NCI-H1417 treated with DMSO at 0.1 percent for 48 hours (cell line): ENCODE measurements at places on chromosomes 16 and 17.

- no peak for DNase-seq
Observed at GRCh38 chr17:63929860-63930766, 2.0 kb downstream of the CD79B start.

DNA sequence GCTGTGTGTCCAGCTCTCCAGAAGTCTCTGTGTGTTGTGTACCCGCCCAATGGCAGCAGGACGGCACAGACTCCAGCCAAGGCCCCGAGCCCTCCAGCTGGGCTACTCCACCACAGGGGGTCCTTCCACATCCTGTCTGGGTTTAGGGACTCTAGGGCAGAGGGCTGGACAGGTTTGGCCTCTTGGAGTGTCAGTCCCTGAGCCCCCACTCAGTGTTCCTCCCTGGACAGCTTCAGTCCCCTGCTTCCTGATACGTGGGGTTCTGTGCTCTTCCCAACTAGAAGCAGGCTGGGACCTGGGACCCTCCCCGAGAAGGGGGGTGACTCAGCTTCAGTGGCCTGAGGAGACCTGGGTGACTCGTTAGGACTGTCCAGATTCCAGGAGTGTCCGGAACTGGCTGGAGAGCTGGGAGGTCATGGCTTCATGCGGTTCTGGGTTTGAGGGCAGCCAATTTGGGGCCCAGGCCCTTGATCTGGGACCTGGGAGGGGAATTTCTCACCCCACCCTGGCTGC lies 4.2 kb downstream of the CDK3 start:
- DNase-seq, result no peak

DNA sequence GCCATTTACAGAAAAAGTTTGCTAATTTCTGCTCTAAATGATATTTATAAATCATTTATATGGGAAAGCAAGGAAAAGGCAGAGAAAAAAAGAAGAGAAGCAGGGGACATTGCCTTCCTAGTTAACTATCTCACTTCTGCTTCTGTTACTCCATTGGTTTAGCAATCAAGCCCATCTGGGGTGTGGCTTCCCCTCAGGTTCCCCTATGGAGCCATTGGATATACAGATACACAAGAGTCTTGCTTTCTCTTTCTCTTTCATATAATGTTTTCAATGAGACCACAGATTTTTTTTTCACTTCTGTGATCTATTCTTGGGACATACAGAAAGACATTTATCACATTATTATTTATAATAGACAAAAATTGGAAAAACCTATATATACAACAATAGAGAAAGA lies 105.6 kb upstream of the TOM1L1 start:
- DNase-seq, result no peak

DNA sequence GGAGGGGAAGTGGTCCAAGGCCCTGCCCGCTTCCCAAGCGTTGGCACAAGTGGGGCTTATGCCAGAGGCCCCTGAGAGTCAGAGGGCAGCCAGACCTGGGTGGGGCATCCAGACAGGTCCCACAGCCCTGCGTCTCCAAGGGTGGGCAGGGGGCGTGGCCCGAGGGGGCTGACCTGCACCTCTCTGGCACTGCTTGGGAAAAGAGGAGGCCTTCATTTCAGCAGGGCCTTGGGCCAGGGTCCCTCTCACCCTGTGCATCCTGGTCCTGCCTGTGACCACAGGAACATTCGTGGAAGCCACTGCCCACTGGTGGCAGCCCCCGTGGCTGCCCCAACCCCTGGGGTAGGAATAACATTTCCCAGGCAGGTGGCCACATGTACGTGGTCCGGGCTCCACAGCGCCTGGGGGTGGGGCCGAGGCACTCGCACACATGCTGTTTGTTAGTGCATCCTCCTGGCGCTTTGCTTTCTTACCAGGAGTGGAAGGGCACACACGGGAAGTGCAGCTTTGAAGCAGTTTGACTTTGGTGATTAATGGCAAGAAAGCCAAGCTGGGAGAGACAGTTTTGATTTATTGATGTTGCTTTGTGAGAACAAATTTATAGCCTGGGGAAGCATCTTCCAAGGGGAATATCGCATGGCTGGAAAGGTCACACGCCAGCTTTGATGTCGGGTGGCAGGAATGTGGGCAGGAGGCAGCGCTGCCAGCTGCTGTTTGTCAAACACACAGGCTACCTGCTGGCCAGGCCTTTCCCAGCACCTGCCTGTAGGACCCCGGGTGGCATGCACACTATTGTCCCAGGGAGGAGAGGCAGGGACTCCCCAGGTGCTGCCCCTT lies 4.3 kb downstream of the CENPX start:
- peak; percentile 61 for DNase-seq

DNA sequence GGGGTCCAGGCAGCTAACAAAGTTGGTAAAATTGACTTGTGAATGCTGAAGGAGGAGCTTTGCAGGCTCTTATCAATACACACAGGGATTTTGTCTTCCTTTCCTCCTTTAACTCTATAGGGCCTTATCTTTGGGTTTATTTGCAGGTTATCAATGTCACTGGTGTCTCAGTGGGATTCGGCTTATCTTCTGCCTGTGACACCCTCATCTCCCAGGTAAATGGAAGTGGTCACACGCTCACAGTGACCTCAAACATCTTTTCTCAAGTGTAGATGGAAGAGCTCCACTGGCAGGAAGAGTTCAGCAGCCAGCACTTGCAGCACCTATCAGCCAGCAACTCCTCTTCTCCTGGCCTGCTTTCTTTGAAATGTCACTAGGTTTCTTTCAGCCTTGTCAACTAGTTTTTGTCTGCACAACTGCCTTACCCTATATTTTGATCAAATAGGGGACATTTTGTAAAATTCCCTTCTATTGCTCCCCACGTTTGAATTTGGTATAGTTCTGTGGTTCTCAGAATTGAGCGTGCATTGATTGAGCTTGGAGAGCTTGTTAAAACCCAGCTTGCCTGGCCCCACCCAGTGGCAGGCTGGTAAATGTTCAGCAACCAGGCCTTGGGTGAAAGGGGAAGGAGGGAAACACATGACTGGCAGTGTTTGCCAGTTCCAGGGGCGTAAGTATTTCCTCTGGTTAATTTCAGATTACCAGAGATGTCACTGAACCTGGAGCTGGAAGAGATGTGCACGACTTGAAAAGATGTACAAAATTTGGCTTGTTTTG lies 12.8 kb downstream of the SLC47A1 start:
- DNase-seq, result no peak

DNA sequence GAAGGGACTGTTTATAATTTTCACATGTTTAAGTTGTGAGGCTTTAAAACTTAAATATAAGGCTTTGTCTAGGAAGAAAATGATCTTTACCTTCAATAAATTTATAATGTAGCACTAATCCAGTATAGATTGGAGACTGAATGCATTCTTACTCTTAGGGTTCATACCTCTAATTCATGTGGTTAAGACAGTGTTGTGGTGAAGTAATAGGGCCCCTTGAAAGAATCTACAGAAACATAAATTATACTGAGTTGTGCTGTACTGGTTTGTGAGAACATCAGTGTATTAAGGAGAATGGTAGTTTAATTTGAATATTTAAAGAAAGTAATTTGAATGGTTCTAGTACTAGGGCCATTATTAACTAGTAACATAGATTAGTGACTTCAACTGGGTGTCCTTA lies 13.7 kb downstream of the HAPSTR1 start:
- DNase-seq, result no peak
